ENCODE measurements at places on chromosomes 6 and 20. TPM values are rescaled to one million over a fixed set of nuclear protein-coding genes. Genes with fewer than 3 reads are reported as not detected.

Gene PGK2
- not detected for total RNA-seq

Gene TLDC2
- total RNA-seq, result 0.30 TPM

Gene TAAR2
- not detected for total RNA-seq

Gene LY6G5B
- 2.9 TPM for total RNA-seq

Gene SLC17A3
- total RNA-seq, result not detected

Gene PABPC1L
- total RNA-seq, result 19.2 TPM

Gene MEA1
- 48.2 TPM for total RNA-seq

Gene DAAM2
- 1.4 TPM for total RNA-seq

Gene SYNCRIP
- total RNA-seq, result 122 TPM

Gene SLC22A3
- total RNA-seq, result 142 TPM

Gene GUCA1A
- 0.46 TPM for total RNA-seq

Gene PAX1
- not detected for total RNA-seq

Gene MEP1A
- total RNA-seq, result not detected

Gene STK38
- 19.6 TPM for total RNA-seq

Gene SIRPA
- total RNA-seq, result 16.9 TPM

Gene KCNB1
- total RNA-seq, result not detected

Gene RAB44
- not detected for total RNA-seq

Gene EDN3
- total RNA-seq, result not detected

Gene KCNK17
- not detected for total RNA-seq

Gene HCK
- not detected for total RNA-seq

Gene TULP1
- not detected for total RNA-seq

Gene DBNDD2
- total RNA-seq, result 0.30 TPM

Gene MYLK4
- total RNA-seq, result 0.30 TPM
